Activated CD8-positive, alpha-beta T cell treated with anti-CD3 and anti-CD28 coated beads for 36 hours (primary cell): ENCODE measurements at places on chromosomes 1 and 21.

- H3K27ac ChIP-seq: no peak overlapping the region
- H3K4me3 ChIP-seq: no peak overlapping the region
- no peaks in the 10 kb centered on the region for H3K4me1 ChIP-seq
- DNase-seq: no peak
Measured at GRCh38 chr1:207919523-207920170, 8.7 kb upstream of the CD34 start.

GRCh38 chr1:25805863-25806225 is 5.9 kb downstream of the SELENON start:
- peaks cover 4% of the 10 kb centered on the region for H3K36me3 ChIP-seq
- peak overlapping the region; percentile 8 for H3K27ac ChIP-seq
- H3K27me3 ChIP-seq: no peaks in the 10 kb centered on the region
- H3K4me3 ChIP-seq: no peak overlapping the region

GRCh38 chr1:81186261-81186660 is 614.5 kb upstream of the ADGRL2 start:
- DNase-seq: no peak
- H3K27ac ChIP-seq: no peak overlapping the region
- no peak overlapping the region for H3K4me3 ChIP-seq
- no peaks in the 10 kb centered on the region for H3K27me3 ChIP-seq
- H3K4me1 ChIP-seq: no peaks in the 10 kb centered on the region
- H3K36me3 ChIP-seq: no peaks in the 10 kb centered on the region

GRCh38 chr1:23168079-23168444 is 594 bp downstream of the LUZP1 start:
- peak; percentile 39 for DNase-seq
- H3K27ac ChIP-seq: peak overlapping the region; percentile 92
- no peaks in the 10 kb centered on the region for H3K27me3 ChIP-seq
- H3K4me3 ChIP-seq: peak overlapping the region; percentile 97

GRCh38 chr1:196317535-196318522 is 290.4 kb downstream of the KCNT2 start:
- no peak overlapping the region for H3K27ac ChIP-seq
- H3K4me3 ChIP-seq: no peak overlapping the region
- H3K4me1 ChIP-seq: no peaks in the 10 kb centered on the region
- H3K36me3 ChIP-seq: no peaks in the 10 kb centered on the region
- no peak for DNase-seq

GRCh38 chr21:32584472-32584871 is 851 bp downstream of the TCP10L start:
- no peaks in the 10 kb centered on the region for H3K36me3 ChIP-seq
- no peaks in the 10 kb centered on the region for H3K27me3 ChIP-seq
- H3K27ac ChIP-seq: no peak overlapping the region
- no peak for DNase-seq
- H3K4me1 ChIP-seq: no peaks in the 10 kb centered on the region

- H3K27me3 ChIP-seq: no peaks in the 10 kb centered on the region
- no peaks in the 10 kb centered on the region for H3K36me3 ChIP-seq
- DNase-seq: no peak
- no peak overlapping the region for H3K27ac ChIP-seq
- H3K4me1 ChIP-seq: peaks cover 35% of the 10 kb centered on the region
Measured at GRCh38 chr1:192529031-192529755, 46.4 kb upstream of the RGS1 start.
